ENCODE measurements at places on chromosomes 2 and 18.

GRCh38 chr18:22765896-22766295 lies 167.2 kb upstream of the RBBP8 start:
- DNase-seq = no peak

DNA sequence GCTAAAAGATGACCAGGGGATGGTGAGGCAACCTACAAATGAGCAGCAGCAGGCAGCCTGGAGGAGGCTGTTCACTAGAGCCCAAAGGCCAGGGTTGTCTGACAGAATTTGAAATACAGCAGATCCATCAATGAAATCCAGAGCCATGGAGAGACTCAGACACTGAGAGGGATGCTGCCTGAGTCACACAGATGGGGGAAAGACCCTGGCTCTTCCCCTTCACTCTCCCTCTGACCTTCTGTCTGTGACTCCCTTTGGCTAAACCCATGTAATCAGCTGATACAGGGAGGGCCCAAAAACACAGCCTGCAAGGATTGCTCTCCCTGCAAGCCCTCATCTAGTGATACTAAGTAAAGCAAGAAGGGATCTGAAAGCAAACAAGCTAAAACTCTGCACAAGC lies 166.5 kb upstream of the SPOPL start:
- no peak for DNase-seq

GRCh38 chr18:51952844-51953243 lies 387.2 kb upstream of the DCC start:
- DNase-seq = no peak

DNA sequence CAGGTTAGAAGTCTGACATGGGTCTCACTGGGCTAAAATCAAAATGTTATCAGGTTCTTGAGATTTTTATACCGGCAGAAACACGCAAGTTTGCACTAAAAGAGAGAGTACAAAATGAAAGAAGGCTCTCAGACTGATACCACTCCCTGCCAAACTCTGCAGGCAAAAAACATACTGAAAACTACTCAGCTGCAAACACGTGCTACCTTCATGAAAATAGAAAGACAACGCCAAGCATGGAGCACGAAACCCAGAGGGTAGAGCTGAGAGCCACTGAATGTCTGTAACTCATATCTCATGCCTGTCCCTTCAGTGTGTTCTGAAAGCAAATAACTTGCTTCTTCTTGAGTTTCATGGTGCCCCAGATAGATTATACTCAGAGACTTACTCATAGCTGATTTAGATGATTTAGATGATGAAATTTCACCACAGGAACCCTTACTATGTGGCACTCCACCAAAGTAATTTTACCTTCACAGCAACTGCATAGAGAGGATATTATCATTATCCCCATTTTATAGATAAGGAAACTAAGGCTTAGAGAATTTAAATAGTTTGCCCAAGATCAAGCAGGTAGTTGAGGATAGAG lies 313.0 kb upstream of the SLC39A10 start:
- DNase-seq = no peak

DNA sequence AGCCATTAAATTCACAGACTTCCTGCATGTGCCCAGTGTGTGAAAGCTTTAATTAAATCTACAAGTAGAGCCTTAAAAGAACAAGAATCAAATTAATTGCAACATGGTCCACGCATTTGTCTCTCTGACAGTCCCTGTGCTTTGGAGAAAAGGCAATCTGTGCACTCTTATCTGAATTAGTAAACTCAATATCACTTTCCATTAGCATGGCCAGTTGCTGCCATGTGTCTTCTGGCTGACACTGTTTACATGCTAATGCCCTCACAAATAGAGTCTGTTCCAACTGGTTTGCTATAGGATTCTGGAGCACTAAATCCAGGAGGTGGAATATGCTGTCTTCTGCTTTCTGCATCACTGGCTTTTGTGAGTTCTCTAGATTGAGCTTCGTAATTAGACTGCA lies 434.5 kb upstream of the RAB12 start:
- DNase-seq = no peak

DNA sequence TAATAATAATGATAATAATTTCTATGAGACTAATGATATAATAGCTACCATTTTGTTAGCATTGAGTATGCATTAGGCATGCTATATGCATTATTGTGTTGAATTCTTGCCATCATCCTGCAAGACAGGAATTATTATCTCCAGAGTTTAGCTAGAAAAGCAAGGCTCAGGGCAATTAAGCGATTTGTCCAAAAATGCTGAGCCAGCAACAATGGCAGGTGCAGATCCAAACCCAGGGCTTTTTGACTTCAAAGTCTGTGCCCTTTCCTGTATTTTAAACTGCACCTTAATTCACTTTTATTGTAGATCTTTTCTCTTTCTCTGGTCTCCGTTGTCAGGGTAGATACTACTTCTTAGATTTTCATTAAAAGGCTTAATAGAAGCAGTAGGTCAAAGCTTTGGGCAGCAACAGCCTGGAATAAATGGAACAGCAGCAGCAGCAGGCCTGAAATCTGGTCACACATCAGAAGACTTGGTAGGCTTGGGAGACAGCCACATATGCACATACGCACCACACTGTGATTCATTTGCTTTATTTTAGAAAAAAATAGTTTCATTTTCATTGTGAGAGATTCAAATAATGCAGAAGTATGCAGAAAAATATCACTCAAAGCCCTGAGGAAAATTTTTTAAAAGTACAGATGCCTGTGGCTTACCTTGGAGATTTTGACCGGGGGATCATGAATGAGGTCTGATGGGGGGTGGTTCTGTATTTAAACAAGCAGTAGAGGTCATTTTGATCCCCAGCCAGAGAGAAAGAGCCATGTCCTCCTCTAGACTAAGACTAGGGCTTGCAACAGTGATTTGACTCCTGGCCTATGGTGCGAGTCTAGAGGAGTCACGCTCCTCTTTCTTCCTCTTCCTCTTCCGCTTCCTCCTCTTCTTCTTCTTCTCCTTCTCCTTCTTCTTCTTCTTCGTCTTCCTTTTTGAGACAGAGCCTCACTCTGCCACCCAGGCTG lies 455.7 kb downstream of the TSN start:
- DNase-seq = no peak

- DNase-seq = no peak
Measured at GRCh38 chr2:105951384-105951694, 206.6 kb downstream of the NCK2 start.

DNA sequence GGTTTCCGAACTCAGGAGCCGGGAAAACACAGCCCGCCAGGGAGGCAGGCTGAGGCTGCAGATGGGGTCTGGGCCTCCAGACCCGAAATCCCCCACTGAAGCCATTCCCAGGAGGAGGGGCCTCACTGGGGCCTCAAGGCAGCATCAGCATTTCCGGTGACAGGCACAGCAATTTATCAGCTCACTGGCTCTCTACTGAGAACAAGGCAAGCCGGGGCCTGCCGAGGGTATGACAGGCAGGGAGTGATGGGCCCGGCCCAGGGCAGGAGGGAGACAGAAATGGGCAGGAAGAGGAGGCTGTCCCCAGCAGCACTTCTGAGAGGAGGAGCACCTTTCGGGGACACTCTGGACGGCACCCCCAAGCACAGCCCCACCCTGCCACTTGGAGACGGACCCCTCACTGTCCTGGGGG lies 12.5 kb downstream of the SDC1 start:
- DNase-seq = no peak

GRCh38 chr2:141493936-141494335 lies 636.9 kb downstream of the LRP1B start:
- no peak for DNase-seq

GRCh38 chr2:83900862-83901261 lies 558.2 kb downstream of the SUCLG1 start:
- DNase-seq = no peak

GRCh38 chr18:24397131-24397693 lies 412 bp downstream of the OSBPL1A start:
- DNase-seq = peak; percentile 29

DNA sequence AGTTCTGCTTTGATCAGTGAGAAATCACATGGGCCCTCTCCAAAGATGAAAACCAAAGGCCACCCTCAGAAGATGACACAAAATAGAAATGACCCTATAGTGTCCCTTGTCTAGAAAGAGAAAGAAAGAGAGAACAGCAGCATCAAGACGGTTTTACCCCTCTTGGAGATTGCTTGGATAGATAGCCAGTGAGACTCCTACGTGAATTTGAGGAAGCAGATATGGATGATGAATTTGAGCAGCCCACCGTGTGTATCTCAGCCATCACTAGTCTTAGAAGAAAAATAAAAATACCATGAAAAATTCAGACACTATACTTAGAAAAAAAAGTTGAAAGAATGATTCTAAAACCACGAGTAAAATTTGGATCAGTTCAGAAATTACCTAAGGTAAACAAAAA lies 329.1 kb upstream of the CNTNAP5 start:
- no peak for DNase-seq

- no peak for DNase-seq
Measured at GRCh38 chr2:166234112-166234846, 106.5 kb upstream of the SCN1A start.

- DNase-seq = no peak
Measured at GRCh38 chr2:133833746-133834145, 265.5 kb upstream of the NCKAP5 start.

GRCh38 chr18:62345909-62346308 lies 20.8 kb downstream of the TNFRSF11A start:
- no peak for DNase-seq

DNA sequence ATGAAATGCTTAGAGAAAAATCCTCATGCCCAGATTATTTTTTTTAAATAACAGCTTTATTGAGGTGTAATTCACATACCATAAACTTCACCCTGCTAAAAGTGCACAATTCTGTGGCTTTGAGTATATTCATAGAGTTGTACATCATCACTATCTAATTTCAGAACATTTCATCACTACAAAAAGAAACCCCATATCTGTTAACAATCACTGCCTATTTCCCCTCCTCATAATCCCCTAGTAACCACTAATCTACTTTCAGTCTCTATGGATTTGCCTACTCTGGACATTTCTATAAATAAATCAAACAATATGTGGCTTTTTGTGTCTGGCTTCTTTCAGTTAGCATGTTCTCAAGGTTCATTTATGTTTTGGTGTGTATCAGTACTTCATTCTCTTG lies 51.4 kb downstream of the OSBPL1A start:
- DNase-seq = no peak

GRCh38 chr2:128304715-128305554 lies 13.7 kb downstream of the HS6ST1 start:
- DNase-seq = no peak

GRCh38 chr2:197113275-197113711 lies 186.8 kb upstream of the PGAP1 start:
- DNase-seq = peak; percentile 45

GRCh38 chr2:12107939-12108338 lies 361.5 kb downstream of the LPIN1 start:
- DNase-seq = no peak

DNA sequence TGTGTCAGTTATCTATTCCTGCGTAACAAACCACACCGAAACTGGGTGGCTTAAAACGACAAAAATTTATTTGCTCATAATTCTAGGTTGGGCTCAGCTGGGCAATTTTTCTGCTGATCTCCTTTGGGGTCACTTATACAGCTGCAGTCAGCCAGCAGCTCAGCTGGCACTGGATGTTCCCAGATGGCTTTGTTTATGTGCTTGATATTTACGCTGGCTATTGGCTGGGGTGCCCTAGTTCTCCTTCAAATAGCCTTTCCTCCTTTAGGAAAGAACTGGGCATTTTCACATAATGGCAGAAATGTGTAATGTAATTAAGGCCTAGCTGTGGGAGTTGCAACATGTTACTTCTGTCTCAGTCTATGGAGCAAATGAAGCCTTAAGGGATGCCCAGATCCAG lies 142.2 kb downstream of the B3GNT2 start:
- no peak for DNase-seq

- no peak for DNase-seq
Measured at GRCh38 chr2:29317077-29317517, 201.9 kb downstream of the CLIP4 start.

DNA sequence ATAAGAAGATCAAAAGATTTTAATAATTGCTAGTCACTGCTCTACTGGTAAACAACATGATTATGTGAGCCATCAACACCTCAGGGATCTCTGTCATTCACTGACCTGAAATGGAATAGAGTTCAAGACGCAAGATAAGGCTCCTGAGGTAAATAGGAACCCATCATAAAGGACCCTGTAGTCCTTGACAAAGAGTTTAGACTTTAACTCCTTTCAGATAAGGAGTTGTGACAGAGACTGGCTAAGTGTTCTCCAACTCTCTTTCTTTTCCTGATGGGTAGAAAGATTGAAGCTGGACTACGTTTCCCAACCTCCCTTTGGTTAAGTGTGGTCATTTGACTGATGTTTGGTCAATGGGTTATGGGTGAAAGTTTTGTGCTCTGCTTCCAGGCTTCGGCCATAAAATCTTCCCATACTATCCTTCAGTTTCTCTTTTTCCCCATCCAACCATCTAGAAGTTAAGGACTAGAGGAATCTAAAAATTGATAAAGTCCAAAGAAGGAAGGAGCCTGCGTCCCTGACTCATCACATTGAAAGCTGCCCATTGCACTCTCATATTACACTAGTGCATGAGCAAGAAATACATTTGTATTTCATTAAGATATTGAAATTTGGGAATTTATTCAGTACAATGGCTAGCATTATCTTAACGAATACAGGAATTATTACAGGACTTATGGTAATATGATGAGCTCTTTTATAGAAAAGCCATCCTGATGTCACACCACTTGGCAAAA lies 293.7 kb upstream of the ACVR2A start:
- no peak for DNase-seq

GRCh38 chr2:98637401-98638147 lies 29.2 kb downstream of the UNC50 start:
- no peak for DNase-seq

DNA sequence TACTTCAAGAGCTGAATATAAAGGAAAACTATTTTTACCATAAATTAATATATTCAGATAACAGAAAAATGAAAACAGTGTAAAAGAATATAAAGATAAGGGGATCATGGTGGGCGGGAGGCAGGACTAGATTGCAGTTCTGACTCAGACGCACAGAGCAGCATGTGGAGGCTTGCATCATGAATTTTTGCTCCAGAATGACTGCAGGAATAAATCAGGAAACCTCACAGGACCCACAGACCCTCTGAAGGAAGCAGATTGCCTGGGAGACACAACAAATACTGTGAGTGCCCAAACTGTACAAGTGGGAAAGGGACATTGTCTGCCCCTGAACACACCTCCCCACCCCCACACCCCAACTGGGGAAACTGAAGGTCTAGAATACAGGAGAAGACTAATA lies 19.2 kb upstream of the SIGLEC15 start:
- DNase-seq = no peak

- peak; percentile 32 for DNase-seq
Measured at GRCh38 chr18:36095936-36096519, 28.7 kb upstream of the RPRD1A start.

GRCh38 chr2:160474891-160475787 lies 18.5 kb downstream of the RBMS1 start:
- DNase-seq = no peak

- no peak for DNase-seq
Measured at GRCh38 chr2:232088771-232089170, 127.3 kb downstream of the DIS3L2 start.

DNA sequence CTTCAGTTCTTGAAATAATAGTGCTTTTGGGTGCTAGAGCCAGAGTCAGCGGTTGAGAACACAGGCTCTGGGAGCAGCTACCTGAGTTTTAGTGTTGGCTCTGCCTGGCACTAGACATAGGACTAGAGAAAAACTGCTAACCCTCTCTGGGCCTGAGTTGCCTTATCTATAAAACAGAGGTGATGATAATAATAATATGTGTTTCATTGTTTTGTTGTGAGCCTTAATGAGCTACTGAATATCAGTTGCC lies 391.7 kb downstream of the PTPRM start:
- DNase-seq = no peak

- no peak for DNase-seq
Measured at GRCh38 chr2:16644221-16644925, 21.3 kb downstream of the CYRIA start.

Measured in naive B cell (primary cell).